ENCODE measurements at places on chromosomes 5 and 9. TPM values are rescaled to one million over a fixed set of nuclear protein-coding genes. Genes with fewer than 3 reads are reported as not detected.

GRCh38 chr9:109806506-109807115 lies 26.6 kb downstream of the PALM2AKAP2 start:
- no peak for DNase-seq

GRCh38 chr5:171405615-171406014 lies 13.8 kb upstream of the FGF18 start:
- DNase-seq: no peak

DNA sequence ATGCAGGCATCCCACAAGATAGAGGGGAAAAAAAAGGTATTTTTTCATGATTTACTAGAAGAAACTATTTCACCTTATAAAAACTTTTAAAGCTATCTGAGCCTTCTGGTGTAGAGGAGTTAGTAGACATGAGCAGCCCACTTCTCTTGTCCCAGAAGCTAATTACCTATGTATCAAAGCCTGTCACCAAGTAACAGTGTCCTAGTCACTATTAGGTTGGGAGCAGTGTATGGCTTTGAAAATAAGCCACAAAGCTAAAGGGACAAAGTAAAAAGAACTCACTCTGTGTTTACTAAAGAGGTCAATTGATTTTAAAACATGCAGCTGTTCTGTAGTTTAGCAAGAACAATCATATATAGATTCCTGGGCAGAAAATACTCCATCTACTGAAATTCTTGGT lies 1286.1 kb downstream of the PTPRD start:
- no peak for DNase-seq

DNA sequence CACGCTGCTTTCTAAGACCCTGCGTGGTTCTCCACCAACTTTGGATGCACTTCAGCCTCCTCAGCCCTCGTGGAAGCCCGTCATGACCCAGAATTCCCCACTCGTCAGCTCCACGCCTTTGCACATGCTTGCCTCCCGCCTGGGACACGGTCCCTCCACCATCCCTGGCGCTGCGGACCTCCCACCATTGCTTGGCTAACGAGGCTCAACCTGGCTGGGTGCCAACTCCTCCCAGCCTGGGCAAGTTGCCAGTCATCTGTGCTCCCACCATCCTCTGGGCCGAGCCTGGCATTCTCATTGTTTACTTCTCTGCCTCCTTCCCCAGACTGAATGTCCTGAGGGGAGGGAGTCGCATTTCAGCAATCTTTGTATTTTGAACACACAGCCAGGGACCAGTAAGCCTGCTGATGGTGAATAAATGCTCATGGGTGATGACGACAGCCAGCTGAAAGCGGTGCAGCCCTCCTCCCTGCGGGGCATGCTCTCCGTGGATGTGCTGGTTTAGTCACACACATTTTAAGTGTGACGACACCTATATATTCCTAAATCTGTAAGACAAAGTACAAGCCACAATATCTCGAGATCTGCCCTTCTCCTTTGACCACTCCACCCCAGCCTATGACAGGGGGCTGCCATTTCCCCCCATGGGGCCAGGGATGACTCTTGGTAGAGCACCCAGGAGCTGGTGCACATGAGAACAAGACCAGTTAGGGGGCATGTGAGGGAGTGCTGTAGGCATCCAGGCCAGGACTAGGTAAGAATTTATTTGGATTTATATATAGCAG lies 37.6 kb downstream of the ANKRD33B start:
- no peak for DNase-seq

- no peak for DNase-seq
These were observed 138.6 kb downstream of the C5orf15 start for GRCh38 chr5:133829786-133830185.

GRCh38 chr9:130824643-130825350 lies 10.3 kb upstream of the ABL1 start:
- no peak for DNase-seq

GRCh38 chr5:180988592-180988991 lies at the start of gene BTNL3:
BTNL3 (plus strand) TSS chr5:180988846; CDS start chr5:180989029, 183 bp downstream.
- DNase-seq: no peak

- DNase-seq: no peak
These were observed 31.1 kb downstream of the FGD3 start for GRCh38 chr9:92978345-92978875.

GRCh38 chr9:8389531-8389930 lies 590.0 kb upstream of the DMAC1 start:
- no peak for DNase-seq

GRCh38 chr5:10987925-10988504 lies 227.0 kb upstream of the DAP start:
- DNase-seq: peak; percentile 41

FBP1 gene
- total RNA-seq: 3.7 TPM

PANK3 gene
- 30.2 TPM for total RNA-seq

LCN12 gene
- total RNA-seq: 2.6 TPM

LCN6 gene
- total RNA-seq: not detected

ACOT12 gene
- total RNA-seq: not detected

ZNF367 gene
- total RNA-seq: 6.9 TPM

SIGMAR1 gene
- 39.4 TPM for total RNA-seq
